Right renal cortex interstitium (tissue), 3 donors: ENCODE measurements at places on chromosomes 7 and 10. TPM values are rescaled to one million over a fixed set of nuclear protein-coding genes. Genes with fewer than 3 reads are reported as not detected.

ZSCAN25 gene
- 21.4 TPM for polyA plus RNA-seq

TUBAL3 gene
- 0.43 TPM for polyA plus RNA-seq

SHTN1 gene
- 26.4 TPM for polyA plus RNA-seq

RBP3 gene
- 0.15 TPM for polyA plus RNA-seq

HHEX gene
- polyA plus RNA-seq, result 9.4 TPM

CALHM1 gene
- 0.07 TPM for polyA plus RNA-seq

CLCN1 gene
- polyA plus RNA-seq, result 0.08 TPM

SPDYE2 gene
- polyA plus RNA-seq, result 1.1 TPM

EEPD1 gene
- polyA plus RNA-seq, result 6.1 TPM
